DND-41 (cell line): ENCODE measurements at places on chromosomes 13 and 19.

- DNase-seq: peak; percentile 9
Measured at GRCh38 chr13:49371943-49372613, 71.8 kb downstream of the CAB39L start.

- DNase-seq: peak; percentile 36
Measured at GRCh38 chr19:57099199-57099661, 20.6 kb upstream of the USP29 start.

- no peak for DNase-seq
Measured at GRCh38 chr19:35168196-35168595, 13.7 kb downstream of the FXYD5 start.

DNA sequence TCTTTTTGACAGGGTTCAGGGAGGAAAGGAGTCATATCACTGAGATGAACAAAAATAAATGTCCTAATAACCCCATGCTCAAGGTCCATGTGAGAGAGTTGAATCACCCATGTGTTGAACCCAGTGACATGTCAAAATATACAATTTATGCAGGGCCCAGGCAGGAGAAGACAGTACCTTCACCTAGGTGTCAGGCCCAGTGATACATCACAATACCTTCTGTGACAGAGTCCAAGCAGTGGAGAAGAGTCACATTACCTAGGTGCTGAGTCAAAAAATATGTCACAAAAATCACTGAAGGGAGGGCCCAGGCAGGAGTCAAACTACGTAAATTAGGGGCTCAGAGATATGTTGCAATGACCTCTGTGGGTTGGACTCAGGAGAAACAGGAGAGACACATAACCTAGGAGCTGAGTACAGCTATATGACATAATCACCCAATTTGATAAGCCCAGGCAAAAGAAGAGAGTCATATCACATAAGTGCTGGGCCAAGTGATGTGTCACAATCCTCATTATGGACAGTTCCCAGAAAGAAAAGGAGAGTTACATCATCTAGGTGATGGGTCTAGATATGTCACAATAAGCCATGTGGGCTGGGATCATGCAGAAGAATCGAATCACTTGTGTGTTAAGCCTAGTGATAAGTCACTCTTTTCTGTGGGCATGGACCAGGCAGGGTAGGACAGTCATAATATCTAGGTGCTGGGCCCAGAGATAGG is 13.8 kb upstream of the ZNF724 start:
- no peak for DNase-seq

DNA sequence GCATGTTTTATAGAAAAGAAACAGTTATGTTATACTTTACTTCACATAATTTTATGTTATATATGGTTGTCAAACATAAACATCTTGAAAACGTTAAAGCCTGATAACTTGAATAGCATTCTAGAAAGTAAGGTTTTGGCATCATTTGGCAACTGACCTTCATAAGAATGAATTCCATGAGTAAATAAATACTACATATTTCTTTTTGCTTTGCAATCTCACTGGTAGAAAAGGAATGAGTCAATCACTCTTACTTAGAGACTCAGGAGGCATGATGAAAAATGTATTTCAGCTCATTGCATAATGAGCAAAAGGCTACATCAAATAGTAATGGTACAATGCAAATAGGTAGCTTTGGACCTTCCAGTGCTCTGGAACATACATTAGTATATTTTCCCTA is 1381.9 kb downstream of the EFNB2 start:
- no peak for DNase-seq

DNA sequence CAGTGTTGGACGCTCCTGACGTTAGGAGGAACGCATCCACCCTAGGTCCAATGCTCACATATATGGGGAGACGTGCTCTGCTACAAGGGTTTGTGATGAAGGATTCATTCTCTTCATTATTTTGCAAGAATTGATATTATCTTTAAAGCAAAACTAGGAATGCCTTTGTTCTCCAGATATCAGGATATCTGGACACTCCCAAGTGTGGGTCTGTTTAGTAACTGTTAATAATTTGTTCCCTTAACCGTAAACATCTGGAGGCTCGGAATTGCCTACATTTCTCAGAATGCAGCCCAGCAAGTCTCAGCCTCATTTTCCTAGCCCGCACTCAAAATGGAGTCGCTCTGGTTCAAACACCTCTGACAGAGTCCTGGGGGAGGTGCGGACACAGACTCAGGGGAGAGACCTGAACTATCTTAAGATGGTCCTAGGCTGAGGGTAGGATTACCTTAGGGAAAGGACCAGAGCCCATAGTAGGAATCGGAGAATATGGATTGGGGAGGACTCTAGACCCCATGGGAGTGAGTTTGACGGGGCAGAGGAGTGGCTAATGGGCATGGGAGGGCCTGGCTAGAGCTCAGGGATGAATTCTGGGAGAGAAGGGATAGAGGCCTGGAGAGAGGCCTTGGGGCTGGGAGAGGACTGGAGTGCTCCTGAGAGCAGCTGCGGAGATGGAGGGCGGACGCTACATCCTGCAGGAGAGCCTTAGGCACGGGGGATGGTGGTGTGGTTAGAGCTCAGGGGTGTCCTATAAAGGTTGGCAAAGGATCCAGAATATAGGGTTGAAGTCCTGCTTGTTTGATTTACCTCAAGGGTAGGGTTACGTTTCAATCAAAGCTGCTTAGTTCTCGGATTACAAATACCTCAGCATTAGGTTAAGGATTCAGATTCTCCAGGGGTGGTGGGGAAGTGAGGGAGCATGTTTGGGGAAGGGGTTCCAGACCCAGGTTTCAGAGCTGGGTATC is 43.2 kb downstream of the ZNF331 start:
- DNase-seq: no peak

DNA sequence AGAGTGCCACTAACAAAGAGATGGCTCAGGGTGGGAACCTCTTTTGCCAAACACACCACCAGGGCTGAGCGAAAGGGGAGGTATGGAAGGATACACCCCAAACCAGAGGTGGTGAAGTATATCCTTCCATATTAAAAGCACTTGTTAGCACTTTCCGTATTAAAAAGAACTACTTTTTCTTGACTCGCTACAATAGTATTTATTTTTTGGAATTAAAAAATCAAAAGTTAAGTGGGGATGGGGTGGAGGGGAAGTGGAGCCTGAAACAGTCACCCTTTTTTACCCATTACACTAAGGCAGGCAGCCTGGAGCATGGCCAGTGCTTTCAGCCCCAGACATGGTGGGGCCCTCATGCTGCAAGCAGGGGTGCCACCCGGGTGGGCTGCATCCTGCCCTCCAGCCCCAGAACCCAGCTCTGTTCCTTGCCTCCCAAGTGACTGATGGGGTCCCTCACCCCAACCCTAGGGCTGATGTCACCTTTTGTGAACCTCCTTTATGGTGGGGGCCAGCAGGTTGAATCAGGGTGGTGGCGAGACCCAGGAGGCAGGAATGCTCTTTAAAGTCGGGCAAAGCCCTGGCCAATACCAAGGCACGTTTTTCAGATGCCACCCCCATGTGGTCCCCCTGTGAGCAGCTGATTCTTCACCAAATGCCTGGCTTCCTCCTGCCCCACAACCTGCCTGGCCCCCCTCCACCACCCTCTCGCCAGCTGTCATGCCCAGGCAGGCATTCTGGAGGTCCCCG is 31.0 kb downstream of the LYL1 start:
- DNase-seq: no peak

DNA sequence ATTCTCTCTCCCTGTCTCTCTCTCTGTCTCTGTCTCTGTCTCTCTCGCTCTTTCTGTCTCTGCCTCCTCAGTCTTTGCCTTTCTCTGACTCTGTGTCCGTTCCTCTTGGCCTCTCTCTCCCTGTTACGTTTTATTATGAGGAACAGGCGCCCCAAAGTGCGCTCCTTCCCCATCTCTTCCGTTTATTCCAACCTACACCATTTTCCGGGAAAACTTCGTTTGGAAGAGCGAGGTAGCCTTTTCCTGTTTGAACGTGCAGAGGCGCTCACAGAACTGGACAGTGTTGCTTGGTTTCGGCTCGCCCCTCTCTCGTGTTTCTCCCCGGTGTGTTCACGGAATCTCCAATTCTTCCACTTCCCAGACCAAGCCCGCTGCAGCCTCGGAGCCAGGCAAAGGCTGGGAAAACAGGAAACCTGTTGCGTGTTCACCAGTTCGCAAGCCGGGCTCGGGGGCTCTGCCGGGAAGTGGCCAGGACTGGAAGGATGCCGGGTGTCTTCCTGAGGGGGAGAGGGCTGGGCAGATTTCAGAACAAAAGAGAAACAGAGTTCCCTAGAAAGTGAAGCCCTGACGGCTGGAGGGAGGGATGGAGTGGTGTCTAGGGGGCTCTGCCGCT is 605 bp downstream of the TMEM255B start:
- no peak for DNase-seq

DNA sequence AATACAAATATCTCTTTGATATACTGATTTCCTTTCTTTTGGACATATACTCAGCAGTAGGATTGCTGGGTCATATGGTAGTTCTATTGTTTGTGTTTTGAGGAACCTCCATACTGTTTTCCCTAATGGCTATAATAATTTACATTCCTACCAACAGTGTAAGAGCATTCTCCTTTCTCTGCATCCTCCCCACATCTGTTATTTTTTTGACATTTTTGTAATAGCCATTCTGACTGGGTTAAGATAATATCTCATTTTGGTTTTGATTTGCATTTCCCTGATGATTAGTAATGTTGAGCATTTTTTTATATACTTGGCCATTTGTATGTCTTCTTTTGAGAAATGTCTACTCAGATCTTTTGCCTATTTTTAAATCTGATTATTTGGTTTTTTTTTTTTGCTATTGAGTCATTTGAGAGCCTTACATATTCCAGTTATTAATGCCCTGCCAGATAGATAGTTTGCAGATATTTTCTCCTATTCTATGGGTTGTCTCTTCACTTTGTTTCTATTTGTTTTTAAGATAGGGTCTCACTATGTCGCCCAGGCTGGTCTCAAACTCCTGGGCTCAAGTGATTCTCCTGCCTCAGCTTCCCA is 95.7 kb downstream of the FNDC3A start:
- DNase-seq: no peak

DNA sequence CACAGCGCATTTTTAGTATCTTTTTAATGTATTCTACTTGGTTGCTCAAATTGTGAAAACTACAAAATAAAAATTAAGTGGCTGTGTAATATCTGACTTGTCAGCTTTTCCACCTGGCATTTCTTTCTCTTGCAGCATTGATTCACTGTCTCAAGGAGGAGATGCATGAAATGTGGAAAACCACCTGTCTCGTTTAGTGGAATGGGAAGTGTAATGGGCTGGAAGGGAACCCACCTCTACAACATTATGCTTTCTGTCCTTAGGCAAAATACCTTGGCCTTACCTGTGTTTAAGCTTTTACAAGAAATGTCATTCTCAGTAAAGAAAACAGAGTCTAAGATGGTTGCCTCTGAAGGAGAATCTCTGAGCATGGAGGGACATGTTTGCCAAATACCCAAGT is 67.8 kb downstream of the FAM216B start:
- no peak for DNase-seq

GRCh38 chr13:41995946-41996345 is 35.0 kb upstream of the VWA8 start:
- DNase-seq: peak; percentile 22

DNA sequence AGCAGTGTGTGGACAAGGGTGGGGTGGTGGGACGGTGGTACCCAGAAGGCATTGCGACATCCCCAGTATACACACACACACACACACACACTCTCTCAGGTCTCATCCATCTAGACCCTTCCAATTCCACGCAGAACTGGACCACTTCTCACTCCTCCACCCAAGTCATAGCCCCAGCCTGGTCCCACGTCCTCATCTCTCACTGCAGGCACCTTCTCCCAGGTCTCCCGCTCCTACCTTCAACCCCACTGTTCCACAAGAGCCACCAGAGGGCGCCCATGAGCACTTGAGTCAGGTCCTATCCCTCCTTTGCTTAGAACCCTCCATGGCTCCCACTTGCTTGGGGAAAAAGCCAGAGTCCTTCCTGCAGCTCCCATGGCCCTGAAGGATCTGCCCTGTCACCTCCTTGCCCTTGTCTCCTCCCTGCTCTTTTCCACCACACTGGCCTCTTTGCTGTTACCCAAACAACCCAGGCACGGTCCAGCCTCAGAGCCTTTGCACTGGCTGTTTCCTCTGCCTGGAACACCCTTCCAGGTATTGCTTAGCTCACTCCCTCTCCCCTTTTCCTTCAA is 62.6 kb downstream of the IER2 start:
- DNase-seq: peak; percentile 64

GRCh38 chr19:16106121-16106520 is 5.6 kb upstream of the RAB8A start:
- no peak for DNase-seq

- no peak for DNase-seq
Measured at GRCh38 chr19:15418231-15418578, 583 bp downstream of the AKAP8L start.

DNA sequence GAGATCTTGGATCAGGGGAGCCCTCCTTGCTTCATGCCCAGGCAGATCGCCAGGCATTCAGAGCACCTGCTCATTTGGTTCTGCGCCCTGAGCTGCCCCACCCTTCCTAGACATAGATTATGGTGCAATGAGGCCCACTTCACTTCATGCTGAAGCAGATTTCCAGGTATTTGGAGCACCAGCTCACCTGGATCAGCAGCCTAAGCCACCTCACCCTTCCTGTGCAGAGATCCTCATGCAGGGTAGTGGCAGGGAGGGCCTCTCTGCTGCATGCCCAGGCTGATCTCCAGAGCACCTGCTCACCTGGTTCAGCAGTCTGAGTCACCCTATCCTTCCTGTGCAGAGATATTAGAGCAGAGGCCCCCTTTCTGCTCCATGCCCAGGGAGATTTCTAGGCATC is 1966.1 kb downstream of the PCDH9 start:
- no peak for DNase-seq

GRCh38 chr19:4234142-4234861 is 5.0 kb downstream of the EBI3 start:
- DNase-seq: no peak

- DNase-seq: no peak
Measured at GRCh38 chr19:55536366-55536765, 567 bp downstream of the SBK2 start.

- no peak for DNase-seq
Measured at GRCh38 chr13:23901365-23901764, 4.1 kb upstream of the C1QTNF9B start.
